Astrocyte (in vitro differentiated cells and primary cell): ENCODE measurements at places on chromosomes 7 and 10. TPM values are rescaled to one million over a fixed set of nuclear protein-coding genes. Genes with fewer than 3 reads are reported as not detected.

Gene ATOH7
- 0.19 TPM in 1 of 2 replicates, not detected in the other for total RNA-seq

Gene NAPEPLD
- 7.6 and 8.7 TPM in 2 replicates for total RNA-seq

DNA sequence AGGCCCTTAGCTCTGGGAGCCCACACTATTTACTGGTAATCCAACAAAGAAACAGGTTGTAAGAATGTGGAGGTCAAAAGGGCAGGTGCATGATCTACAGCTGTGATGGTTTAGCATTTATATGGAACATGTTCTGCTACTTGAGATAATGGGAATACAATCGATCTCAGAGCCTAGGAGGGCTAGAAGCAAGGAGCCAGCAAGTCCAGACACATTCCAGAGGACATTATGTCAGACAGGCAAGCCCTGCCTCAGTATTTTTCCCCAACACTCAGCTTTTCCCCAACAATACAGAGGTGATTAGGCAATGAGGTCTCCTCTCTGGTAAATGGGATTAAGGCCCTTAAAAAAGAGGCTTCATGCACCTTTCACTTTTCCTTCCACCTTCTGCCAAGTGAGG, 21.4 kb upstream of the GNAT3 start:
- peak; percentile 42 for DNase-seq

DNA sequence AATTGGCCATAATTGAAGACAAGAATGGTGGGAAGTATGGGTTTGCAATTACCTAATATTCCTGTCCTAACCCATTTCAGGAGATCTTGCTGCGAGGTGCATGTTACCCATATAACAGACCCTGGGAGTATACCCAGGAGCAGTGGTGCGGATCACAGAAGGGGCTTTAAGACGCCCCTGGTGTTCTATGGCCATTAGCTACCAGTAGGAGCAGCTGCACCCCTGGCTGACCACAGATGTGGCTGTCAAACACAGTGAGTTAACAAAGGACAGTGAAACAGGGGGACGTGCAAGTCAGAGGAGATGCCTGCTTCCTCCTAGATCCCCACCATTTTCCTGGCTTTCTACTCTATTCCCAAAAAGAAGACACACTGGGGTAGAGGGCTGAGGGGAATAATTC, 25.2 kb downstream of the AOC1 start:
- DNase-seq: no peak

DNA sequence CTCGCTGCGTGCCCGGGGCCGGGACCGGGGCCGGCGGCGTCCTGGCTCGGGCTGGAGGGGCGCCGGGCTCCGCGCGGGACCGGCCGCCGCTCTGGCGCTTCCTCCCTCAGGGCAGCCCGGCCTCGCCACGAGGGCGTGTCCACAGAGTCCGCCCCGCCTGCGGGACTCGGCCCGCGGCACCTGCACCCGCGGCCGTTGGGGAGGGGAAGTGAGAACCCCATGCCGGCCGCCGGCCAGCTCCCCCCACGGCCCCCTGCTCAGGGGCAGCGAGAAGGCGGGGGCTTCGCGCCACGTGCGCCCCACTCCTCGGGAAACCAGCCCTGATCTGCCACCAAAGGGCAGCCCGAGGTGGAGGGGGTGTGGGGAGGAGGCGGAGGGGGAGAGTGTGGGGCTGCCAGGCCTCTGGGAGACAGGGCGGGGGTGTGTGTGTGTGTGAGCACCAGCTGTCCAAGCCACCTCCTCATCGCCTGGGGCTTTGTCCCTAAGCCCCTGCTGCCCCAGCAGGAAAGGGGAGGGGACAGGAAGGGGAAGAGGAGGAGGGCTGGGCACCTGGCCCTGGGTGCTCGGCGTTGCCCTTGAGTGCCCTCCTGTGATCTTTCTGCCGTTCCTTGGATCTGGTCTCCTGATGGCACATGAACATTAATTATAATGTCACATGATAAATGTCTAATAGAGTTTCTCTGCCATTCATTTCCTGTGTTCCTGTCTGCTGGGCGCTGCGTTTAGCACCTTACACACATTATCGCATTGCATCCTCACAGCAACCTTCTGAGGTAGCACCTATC, at the start of gene PIK3AP1:
PIK3AP1 (minus strand) TSS at position 93 of the 785 bp plus-strand sequence. CDS start 120 bp downstream, outside the sequence.
- no peak for DNase-seq
